ENCODE measurements at places on chromosomes 3 and 15.

DNA sequence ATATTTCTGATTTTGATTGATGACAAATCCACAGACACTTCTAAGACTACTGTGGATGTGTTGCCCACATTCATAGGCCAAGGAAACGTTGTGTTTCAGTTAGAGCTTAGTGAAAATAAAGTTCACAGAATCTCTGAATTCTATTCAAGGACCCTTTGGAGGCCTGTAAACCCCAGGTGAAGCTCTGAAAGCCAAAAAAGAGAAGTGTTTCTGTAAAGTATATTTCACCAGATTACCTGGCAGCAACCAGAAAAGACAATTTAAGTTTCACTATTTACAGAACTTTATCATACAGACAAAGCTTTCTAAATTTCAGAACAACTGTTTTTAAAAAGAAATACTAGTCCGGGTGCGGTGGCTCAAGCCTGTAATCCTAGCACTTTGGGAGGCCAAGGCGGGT, 2.6 kb downstream of the CLPX start:
- no peak for DNase-seq

- DNase-seq: no peak
These were observed 65.4 kb upstream of the SEC61A1 start for GRCh38 chr3:127986803-127987202.

DNA sequence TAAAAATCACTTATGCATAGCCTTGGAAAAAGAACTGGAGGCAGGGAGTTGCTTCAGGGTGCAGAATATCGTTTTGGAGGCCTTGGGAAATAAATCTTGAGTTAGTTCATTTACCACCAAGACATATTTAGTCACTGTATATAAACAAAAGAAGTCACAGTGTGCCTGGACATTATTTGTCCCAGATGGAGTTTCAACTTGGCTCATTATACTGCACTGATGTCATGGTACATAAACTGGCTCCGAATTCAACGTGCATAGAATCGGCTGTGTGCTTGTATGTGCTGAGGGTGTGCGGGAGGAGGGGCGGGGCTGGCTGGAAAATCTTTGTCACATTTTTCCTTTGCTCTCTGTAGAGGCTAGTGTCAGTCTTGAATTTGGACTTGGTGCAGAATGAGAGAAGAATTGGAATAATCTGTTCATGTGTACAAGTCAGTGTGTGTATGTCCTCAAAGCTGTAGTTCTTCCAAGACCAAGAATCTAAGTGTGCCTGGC, 86.6 kb downstream of the FNDC3B start:
- no peak for DNase-seq

DNA sequence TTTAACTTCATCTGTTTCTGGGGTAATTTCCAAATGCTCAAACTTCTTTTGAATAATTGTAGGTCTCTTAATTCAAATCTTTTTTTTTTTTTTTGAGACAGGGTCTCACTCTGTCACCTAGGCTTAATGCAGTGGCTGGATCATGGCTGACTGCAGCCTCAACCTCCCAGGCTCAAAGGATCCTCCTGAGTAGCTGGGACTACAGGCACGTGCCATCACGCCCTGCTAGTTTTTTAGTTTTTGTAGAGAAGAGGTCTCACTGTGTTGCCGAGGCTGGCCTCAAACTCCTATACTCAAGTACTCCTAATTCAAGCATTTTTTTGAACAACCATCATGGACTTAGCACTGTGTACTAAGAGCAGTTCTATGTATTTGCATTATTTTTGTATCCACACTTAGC, 3.8 kb upstream of the SIAH2 start:
- no peak for DNase-seq

DNA sequence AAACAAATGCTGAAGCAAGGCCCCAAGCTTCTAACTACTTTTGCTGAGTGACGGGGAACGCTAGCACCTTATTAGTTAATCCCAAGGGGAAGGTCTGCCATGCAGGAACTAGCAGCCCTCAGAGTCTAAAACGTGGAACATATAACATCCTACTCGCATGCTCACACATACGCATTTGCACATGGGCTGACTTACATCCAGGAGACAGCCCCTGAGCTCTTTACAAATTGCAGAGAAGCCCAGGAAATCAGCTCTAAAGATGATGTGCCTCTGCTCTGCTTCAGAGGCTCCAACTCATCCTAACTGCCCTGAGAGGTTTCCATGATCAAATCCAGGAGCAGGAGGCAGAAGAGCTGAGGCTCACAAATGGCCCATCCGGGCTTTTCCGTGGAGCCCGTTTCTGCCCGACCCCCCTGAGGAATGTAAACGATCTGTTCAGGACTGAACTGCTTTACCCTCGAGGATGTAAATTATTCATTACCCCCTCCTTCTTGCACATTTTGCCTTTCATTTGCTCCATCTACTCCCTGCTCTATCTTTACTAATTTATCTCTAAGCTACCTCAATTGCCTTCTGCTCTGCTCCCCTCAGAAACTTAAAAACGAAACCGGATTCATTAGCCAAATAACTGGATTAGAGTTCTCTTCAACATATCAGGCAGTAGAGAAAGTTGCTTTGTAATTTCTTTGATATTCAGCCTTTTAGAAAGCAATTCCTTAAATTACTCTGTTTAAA, 141.9 kb upstream of the CCDC54 start:
- DNase-seq: no peak
